ENCODE measurements at places on chromosomes 6 and 20.

DNA sequence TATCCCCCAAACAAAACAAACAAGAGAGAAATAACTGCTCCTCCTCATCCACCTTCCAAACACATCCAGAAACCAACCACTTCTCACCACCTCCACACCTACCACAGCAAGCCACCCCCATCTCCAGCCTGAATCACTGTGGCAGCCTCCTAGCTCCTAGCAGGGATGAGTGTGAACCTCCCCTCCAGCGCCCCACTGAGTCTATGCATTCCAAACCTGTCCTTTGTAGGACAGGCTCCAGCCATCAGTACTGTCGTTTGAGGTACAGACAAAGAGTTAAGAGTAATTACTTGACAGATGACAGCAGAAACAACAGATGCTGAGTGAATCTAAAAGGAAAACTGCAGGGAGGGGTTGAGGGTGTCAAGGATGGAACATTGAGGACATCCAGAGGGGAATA, 2.4 kb downstream of the METTL24 start:
- no peak for DNase-seq

DNA sequence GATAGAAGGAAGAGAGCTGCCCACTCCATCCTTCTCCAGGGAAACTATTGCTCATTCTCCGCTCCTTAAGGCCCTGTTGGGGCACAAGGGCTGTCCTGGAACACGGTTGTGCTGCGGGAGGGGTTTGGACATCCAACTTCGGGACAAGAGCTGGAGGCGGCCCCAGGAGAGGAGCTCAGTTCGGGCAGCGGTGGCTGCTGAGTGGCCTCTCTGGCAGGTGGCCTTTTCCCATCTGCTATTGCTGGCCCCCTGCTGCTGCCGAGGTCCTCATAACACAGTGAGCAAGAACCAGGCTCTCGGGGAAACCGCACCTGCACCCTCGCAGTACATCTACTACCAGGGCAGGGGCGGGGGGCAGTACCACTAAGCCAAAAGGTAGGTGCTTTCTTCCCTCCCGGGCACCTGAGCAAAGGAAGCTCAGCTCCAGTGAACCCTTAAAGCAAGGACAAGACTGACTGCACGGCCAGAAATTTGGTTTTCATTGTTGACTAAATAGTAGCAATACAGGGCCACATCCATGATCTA, 63.7 kb downstream of the PSMG4 start:
- no peak for DNase-seq

DNA sequence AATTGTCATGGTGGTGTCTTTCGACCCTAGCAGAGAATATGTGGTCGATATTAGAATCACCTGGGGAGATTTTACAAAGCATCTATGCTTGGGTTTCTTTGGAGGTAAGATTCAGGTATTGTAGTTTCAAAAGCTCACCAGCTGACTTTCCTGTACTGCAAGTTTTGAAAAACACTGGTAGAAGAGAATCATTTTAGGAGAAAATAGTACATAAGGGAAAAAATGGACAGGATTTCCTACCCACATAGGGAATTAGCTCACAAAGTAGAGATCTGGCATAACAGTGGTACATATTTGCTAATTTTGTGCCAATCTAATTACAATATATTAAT, 27.4 kb upstream of the ABT1 start:
- DNase-seq = no peak

- DNase-seq = no peak
These were observed 510.0 kb downstream of the ADGRB3 start for GRCh38 chr6:69145062-69145461.

GRCh38 chr6:73688351-73688750, 7.7 kb upstream of the CD109 start:
- DNase-seq = no peak

DNA sequence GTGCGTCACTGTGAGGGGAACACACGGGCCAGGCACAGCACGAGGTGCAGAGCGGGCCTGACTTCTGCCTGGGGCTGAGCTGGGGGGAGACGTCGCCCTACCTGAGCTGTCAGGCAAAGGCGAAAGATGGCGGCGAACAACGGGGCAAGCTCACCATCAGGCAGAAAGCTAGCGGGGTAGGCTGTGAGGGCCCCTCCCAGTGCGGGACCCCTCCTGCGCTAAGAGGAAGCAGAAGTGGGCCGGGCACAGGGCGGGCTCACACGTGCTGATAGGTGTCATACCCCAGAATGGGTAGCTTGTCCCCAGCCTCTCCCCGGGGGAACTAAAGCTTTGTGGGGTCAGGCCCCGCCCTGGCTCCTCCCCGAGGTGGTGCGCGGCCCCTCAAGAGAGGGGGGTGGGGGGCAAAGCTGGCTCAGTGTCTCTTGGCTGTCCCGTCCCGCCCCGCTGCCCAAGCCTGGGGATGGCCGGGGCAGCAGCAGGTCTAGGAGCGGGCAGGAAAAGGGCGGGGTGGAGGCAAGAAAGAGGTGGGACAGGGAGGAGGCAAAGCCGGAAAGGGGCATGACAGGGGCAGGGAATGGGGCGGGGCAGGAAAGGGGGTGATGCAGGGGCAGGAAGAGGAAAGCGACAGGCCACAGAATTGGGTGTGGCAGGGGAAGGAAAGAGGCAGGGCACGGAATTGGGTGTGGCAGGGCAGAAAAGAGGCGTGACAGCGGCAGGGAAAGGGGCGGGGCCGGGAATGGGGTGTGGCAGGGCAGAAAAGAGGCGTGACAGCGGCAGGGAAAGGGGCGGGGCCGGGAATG, 14.7 kb downstream of the UCKL1 start:
- DNase-seq = no peak

- DNase-seq = no peak
These were observed at the start of gene ZC3H12D for GRCh38 chr6:149484733-149485700. Gene ZC3H12D (minus strand): TSS chr6:149485014. CDS start chr6:149474543, 10,471 bp downstream.

DNA sequence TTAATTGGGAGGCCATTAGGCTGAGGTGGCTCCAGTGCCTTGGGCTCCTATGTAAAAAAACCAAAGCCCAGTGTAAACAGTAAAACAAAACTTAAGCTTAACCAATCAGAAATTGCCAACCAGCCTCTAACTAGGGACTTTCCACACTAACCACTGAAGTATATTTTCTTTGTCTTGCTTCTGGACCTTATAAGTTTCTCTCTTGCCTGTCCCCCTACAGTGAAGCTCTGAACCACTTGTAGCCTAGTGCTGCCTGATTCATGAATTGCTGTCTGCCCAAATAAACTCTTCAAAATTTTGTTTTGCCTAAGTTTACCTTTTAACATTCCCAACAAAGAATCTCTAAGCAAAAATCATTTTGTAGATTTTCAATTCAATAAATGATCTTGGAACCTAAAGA, 28.2 kb downstream of the POPDC3 start:
- no peak for DNase-seq

DNA sequence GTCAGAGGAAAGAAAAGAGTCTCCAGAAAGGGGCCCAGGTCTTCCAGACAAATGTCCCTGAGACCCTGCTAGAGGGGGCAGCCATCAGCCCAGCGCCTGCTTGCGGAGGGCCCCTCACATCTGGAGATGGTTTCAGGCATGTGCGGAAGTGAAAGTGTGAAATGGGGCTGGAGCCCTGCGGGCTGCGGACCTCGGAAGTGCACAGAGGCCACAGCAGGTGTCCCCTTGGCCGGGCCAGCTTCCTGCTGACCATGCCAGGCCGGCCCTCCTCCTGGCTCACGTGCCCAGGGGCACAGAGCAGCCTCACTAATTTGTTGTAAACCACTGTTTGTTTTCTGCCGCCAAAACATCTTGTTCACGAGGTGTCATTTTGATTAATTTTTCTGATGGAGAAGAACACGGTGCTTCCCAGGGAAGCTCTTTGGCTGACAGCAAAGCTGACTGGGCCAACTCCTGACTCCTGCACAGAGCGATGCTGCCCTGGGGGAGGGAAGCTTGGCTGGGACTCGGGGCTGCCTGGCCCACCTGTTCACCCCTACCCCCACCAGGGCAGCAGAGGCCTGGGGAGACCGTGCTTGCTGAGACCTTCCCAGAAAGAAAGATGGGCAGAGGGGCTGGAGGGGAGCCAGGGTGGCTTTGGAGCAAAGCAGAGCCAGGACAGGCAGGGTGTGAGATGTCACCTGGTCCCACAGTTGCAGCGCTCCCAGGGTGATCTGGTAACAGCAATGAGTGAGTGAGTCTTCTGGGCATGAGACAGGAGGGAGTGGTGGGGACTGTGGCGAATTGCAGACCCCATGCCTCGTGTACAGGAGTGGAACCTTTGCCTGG, 54.2 kb downstream of the BCAS4 start:
- no peak for DNase-seq

DNA sequence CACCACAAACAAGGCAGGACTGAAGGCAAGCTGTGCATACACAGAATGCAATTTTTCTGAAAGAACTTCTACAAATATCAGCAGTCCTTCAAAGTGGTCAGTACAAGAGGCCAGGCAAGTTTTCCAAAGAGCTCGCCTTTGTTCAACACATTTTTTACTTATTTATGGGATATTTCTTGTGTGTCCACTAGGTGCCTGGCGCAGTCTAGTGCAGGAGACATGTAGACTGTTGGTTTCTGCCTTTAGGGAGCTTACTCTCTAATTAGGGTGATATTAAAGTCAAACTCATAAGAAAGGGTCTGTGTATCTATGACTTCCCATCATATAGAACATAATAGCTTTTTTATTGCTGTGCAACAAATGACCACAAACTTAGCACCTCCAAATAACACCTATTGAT, 21.2 kb upstream of the VEGFA start:
- no peak for DNase-seq

- no peak for DNase-seq
These were observed 4.9 kb downstream of the CLIC5 start for GRCh38 chr6:46010771-46011170.

DNA sequence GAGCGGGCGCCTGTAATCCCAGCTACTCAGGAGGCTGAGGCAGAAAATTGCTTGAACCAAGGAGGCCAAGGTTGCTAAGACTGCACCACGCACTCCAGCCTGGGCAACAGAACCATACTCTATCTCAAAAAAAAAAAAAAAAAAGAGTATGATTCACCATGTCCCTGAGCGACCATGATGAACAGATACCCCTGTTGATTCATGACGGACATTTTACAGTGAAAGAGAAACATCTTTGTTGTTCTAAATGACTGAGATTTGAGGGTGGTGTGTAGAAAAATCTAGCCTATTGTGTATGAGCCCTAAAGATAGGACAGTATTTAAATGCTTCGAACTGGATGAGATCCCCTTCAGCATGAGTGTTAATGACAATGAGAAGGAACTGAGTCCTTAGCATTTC, 32.8 kb downstream of the RBM24 start:
- no peak for DNase-seq

- DNase-seq = no peak
These were observed 5.6 kb downstream of the TCEA2 start for GRCh38 chr20:64068386-64069208.

- no peak for DNase-seq
These were observed at the start of gene KCNS1 for GRCh38 chr20:45100563-45101245. Gene KCNS1 (minus strand): TSS chr20:45101127. CDS start chr20:45099236, 1,891 bp downstream.

GRCh38 chr6:50030777-50031562, 9.2 kb upstream of the DEFB110 start:
- no peak for DNase-seq

GRCh38 chr6:36662827-36663256, 15.7 kb upstream of the CDKN1A start:
- no peak for DNase-seq

- DNase-seq = no peak
These were observed 39.3 kb upstream of the IPCEF1 start for GRCh38 chr6:154395878-154396277.

DNA sequence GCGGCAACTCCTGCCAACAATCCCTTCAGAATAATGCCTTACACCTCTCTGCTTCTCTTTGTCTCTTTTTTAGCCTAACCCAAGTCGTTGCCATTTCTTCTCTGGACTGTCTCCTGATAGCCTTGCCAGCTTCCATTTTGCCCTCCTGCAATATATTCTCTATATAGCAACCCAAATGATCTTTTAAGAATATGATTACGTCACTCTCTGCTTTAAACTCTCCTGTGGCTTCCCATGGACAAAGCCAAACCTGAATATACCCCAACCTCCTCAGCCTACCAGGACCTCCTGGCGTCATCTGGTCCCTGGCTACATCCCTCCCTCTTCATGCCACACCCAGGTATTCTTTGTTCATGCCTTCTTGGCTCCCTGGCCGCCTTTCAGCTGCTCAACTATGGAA, 126.5 kb upstream of the KCNK16 start:
- DNase-seq = no peak

All from cortex of kidney (tissue), 1 donor.